ENCODE measurements at places on chromosomes 13 and 19.

DNA sequence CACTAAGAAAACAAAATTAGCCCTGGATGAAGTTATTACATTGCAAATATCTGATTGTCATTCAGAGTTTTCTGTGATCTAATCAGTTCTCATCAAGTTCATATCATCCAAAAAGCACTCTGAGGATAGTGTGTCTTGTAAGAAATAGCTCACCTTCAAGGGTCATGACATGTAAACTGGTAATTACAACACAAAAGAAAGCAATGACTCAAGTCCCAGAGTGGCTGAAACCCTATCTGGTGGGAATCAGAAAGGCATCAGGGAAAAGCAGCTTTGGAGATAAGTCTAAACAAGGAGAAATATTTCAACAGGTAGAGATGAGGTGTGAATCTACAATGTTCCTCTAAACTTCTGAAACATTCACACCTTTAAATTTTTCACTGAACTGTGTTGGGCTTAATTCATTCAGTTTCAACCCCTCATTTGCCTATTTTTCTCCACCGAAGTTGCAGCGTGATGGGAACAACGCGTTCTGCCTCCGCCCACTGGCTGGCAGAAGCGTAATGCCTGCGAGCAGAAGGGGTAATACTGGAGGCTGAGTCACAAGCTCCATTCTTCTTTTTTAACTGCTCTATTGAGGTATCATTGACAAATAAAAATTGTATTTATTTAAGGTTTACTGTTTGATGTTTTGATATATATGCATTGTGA is 155.2 kb upstream of the IPO5 start:
- no peak for DNase-seq

DNA sequence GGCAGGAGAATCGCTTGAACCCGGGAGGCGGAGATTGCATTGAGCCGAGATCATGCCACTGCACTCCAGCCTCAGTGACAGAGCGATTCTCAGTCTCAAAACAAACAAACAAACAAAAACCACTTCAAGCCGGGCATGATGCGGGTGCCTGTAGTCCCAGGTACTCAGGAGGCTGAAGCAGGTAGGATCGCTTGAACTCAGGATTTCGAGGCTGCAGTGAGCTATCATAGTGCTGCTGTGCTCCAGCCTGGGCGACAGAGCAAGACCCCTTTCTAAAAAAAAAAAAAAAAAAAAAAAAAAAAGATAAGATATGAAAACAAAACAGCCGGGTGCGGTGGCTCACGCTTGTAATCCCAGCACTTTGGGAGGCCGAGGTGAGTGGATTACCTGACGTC is 12.9 kb downstream of the PPP1R14A start:
- no peak for DNase-seq

DNA sequence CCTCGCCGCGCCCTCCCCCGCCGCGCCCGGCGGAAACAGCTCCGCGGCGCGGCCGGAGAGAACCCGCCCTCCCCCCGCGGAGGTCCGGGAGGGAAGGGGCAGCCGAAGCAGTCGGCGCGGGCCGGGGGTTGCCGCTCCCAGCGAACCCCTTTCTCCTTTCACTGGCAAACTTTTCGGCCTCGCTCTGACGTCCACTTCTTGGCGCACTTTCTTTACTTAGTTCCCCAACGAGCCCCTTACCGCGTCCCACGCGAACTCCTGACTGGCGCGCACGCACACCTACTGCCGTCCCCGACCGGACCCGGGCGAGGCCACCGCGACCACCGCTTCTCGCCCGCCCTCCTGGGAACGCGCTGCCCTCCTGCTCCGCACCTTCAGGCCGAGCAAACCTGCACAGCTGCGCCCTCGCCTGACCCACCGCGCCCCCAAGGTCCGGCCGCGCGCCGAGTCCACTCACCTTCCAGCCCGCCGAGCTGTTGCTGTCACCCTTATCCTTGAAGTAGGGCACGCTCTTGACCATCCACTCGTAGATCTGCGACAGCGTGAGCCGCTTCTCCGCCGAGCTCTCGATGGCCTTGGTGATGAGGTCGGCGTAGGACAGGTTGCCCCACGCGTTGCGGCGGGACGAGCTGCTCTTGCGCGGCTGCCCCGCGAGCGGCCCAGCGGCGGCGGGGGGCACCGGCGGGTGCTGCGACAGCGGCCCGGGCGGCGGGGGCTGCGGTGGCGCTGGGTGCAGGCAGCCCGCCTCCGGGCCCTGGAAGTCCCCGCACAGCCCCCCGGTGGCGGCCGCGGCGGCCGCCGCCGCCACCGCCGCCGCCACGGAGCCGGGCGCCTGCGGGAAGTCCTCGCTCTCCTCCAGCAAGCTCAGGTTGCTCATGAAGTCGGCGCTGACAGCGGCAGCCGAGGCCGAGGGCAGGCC is 1.1 kb downstream of the FOXO1 start:
- peak; percentile 6 for DNase-seq

DNA sequence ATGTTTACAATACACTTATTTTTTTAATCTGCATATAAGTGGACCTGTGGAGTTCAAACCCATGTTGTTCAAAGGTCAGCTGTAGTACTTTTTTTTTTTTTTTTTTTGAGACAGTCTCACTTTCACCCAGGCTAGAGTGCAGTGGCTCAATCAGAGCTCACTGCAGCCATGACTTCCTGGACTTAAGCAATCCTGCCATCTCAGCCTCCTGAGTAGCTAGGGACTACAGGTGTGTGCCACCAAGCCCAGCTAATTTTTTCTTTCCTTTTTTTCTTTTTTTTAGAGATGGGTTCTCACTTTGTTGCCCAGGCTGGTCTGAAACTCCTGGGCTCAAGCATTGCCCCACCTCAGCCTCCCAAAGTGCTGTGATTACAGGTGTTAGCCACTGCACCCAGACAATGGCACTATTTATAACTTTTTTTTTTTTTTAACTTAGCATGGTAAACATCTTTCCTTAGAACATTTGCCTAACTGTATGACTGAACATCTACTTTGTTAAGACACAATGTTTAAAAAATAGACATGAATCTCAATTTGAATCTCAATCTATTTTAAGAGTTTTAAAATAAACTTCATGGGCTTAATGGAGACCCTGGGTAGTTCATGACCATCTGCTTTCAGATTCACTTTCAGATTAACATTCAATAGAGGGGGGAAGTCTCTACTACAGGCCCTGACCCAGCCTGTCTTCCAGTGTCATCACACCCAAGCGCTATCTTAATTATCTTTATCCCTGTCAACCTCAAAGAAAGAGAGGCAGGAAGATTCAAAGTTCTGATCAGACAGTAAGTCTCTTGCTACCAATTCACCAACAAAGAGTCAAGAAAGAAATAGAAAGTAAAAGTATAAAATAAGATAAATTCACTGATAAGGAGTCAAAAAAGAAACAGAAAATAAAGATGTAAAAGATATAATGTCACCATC is 97.7 kb upstream of the DOCK9 start:
- DNase-seq, result no peak

GRCh38 chr19:10747271-10747670 is 29.4 kb downstream of the DNM2 start:
- no peak for DNase-seq

DNA sequence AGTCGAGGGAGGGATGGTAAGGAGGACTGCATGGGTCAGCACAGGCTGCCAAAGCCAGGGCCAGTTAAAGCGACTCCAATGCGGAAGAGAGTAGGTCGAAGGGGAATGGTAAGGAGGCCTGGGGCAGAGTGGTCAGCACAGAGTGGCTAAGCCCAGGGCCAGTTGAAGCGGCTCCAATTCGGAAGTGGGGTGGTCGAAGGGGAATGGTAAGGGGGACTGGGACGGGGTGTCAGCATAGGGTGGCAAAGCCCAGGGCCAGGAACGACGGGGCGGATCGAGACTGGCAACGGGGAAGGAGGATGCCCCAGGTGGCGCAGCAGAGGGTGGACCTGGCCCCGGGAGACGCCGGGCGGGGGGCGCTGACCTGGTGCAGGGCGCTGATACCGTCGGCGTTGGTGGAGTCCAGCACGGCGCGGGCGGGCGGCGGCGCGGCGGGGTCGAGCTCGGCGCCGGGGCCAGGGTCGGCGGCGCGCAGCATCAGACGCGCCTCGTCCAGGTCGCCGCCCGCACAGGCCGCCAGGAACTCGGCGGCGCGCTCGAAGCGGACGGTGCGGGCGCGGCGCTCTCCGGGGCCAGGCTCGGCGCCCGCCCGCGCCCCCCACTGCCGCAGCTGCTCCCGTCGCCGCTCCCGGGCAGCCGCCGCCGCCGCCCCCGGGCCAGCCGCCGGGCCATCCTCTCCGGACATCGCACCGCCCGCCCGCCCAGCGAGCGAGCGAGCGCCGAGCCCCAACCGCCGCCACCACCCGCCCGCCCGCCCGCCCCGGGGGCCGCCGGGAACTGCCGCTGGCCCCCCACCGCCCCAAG is at the start of gene PPP1R12C:
Gene PPP1R12C, minus strand, starts transcription at position 779 of the 804 bp plus-strand sequence. Its CDS starts 94 bp downstream, at position 685.
- peak; percentile 16 for DNase-seq

DNA sequence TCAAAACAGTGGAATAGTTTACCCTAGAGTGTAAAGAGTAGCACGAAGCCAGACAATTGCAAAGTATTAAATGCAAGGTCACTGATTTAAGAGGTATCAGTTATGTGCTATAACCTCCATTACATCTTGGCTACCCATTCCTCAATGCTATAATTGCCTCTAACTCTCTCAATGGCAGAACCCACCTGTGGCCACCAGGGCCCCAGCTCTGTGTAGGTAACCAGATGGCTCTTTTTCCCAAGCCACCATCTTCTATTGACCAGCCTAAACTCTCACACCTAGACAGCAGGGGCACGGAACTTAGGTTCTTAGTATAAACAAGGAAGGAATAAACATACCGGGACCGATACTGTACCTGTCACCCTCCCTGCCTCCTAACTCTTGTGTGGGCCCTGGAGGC is 277.6 kb downstream of the PCDH9 start:
- DNase-seq, result no peak

DNA sequence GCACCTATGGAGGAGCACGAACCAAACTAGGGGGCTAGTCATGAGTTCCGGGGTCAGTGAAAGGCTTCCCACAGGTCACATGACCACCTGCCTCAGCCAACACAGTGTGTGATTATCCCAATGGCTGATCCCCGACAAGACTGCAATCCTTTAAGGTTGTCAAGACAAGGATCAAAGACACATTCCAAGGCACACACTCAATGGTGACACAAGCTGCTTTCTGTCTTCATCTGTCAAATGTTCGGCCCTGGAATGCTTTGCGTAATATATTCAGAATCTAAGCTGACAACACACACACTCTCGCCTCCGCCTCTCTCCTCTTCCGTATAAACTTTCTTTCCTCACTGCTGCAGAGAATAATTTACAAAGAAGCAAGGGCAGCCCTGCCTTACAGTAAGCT is 11.7 kb downstream of the RANBP3 start:
- no peak for DNase-seq

DNA sequence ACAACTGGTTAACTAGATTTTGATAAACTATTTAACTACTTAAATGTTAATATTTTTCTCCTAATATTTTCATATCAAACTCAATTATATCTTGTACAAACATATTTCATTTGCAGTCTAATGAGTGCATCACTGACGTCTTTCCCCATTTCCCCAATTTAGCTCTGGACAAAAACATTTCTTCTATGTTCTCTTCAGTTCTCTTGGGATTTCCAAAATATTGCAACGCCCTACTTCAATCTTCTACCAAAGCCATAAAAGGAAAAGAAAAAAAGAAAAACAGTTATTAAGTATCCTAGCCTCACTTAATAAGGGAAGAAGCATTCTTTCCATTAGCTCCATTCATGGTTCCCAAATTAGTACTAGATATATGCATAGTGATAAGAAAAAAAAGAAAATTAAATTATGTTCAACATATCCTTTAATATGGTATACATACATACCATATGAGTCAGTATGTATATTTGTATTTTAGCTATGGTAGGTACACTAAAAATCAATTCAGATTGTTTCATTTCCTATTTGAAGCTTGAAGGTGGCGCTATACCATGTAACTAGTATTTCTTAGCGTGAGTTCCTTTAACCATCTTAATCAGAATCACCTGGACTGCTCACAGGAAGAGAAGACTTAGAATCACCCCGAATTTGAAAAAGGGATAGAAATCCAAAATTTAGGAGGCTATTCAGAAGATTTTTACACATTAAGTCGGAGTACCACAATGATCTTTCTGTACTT is 9.9 kb downstream of the FBXL3 start:
- DNase-seq, result no peak

- DNase-seq, result no peak
Observed at GRCh38 chr13:110131424-110131823, 175.5 kb downstream of the COL4A1 start.

DNA sequence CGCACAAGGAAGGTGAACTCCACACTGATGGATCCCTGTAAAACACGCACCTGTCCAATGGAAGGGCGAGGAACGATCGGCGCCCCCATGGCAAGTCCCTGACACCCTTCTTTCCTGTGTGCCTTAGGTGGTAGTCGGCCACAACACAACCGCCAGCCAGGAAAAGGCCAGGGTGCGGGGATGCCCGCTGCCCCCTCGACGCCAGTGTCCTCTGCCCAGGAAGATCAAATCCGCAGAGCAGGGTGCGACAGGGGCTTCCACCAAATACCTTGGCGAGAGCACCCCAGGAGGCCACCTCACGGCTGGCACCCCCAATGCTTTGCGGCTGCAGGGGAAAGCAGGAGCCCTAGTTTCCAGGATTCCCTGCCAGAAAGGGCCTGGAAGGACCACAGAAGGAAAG is 91.2 kb downstream of the ZNF254 start:
- DNase-seq, result no peak

DNA sequence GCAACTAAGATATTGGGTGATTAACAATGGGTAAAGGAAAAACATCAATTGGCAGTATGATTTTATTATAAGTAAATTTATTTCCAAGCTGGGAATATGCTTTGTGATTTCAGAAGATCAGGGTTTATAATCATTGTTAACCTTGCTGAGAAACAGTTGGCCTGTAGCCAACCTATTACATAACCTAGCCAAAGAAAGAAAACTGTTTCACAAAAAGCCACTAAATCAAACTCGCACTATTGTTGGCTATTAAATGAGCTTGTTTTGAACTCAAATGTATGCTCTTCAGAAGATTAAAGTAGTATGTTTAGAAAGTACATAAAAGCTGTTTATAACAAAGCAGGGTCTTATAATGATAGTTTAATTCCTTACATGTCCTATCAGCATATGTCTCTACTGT is 151.7 kb downstream of the LHFPL6 start:
- DNase-seq, result peak; percentile 4
